ENCODE measurements at places on chromosomes 12 and 14. TPM values are rescaled to one million over a fixed set of nuclear protein-coding genes. Genes with fewer than 3 reads are reported as not detected.

- H3K27me3 ChIP-seq = no peaks in the 10 kb centered on the region
- no peaks in the 10 kb centered on the region for H3K4me1 ChIP-seq
- H3K27ac ChIP-seq = no peak overlapping the region
These were observed 60.6 kb downstream of the BEGAIN start for GRCh38 chr14:100526632-100527031.

DNA sequence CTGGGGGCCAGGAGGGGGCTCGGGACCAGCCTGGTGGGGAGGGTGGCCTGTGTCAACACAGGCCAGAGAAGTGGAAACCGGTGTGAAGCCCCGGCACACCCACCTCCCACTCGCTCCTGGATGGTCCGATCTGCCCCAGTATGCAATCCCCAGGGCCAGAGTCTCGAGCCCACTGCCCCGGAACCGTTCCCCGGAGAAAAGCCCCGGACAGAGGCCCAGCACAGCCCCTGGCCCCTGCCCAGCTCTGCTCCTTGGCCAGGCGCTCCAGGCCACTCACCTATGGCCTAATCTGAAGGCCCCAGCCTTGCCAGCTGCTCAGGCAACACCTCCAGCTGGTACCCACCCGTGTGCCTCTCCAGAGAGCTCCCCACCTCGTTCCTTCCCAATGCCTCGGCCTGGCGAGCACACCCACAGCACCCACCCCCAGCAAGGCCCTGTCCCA, 17.7 kb downstream of the AKT1 start:
- H3K27ac ChIP-seq = no peak overlapping the region
- H3K4me3 ChIP-seq = no peak overlapping the region
- H3K4me1 ChIP-seq = no peaks in the 10 kb centered on the region
- no peaks in the 10 kb centered on the region for H3K27me3 ChIP-seq
- no peak for DNase-seq

DNA sequence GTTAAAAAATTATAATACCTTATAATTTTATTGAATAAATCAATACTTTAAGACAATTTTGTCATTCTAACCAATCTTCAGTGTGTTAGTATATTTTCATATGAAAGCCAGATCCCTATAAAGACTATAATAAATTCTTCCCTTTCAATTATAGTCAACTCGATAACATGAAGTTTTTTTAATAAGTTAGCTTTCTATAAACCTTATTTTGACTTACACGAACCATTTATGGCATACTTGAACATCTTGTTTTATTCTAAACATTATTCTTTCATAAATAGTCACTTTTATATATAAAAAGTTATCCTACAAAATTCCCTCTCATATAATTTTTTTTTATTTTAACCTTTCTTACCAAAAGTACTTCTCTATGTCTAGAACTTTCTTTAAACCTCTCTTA, 1002.3 kb downstream of the TMEM121 start:
- DNase-seq = no peak
- H3K27ac ChIP-seq = no peak overlapping the region
- peaks cover 7% of the 10 kb centered on the region for H3K4me1 ChIP-seq

DNA sequence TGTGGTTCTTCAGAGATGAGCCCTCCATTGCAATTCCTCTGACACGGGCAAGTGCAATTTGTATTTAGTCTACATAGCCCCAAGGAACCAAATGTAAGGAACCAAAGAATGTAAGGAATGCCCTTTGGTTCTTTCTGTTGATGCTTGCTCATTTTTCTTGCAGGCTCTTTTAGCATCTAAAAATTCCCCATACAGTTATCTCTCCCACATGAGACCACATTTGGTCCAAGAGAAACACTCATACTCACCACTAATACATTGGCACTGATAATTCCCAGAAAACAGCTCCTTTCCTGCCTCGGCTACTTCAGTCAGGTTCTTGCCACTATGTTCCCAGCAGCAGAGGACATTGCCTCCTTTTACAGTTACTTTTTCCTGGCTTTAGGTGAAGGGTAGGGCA, 332.6 kb downstream of the AEBP2 start:
- no peaks in the 10 kb centered on the region for H3K36me3 ChIP-seq
- H3K4me1 ChIP-seq = no peaks in the 10 kb centered on the region
- DNase-seq = no peak
- no peak overlapping the region for H3K4me3 ChIP-seq
- peaks cover 1% of the 10 kb centered on the region for H3K27me3 ChIP-seq

- DNase-seq = no peak
- H3K36me3 ChIP-seq = no peaks in the 10 kb centered on the region
- no peak overlapping the region for H3K27ac ChIP-seq
- no peaks in the 10 kb centered on the region for H3K4me1 ChIP-seq
These were observed 57.1 kb downstream of the CCDC60 start for GRCh38 chr12:119391673-119392072.

DNA sequence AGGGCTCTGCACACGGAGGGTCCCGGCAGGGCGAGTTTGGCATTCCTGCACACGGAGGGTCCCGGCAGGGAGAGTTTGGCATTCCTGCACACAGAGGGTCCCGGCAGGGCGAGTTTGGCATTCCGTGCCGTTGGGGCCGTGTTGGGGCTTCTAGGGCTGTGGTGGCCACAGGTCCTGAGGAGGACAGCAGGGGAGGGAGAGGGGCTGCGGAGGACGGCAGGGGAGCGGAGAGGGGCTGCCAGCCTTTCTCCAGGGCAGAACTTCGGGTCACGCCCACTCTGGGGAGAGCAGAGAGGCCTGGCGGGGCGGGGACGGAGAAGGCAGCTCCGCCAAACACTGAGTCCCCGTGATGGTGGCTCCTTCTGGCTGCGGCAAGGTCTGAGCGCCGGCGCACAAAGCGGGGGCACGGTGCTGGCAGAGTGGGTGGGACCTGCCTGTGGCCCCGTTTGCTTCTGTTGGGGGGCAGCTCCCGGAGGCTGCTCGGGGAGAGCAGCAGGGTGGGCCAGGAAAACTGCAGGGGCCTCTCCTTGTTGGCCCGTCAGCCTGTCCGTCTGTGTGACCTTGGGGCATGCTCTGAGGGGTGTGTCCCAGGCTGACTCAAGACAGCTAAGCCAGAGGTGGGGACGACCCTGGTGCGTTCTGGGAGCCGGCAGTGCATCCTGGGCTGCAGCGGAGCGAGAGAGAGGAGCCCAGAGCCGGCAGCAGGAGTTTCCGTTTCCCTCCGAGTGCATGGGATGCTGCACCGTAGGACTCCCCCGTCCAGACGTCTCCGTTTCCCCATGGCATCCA, 60.2 kb downstream of the LRCOL1 start:
- no peak overlapping the region for H3K4me3 ChIP-seq
- H3K4me1 ChIP-seq = no peaks in the 10 kb centered on the region
- no peak for DNase-seq
- no peaks in the 10 kb centered on the region for H3K36me3 ChIP-seq

- H3K36me3 ChIP-seq = peaks cover 34% of the 10 kb centered on the region
- H3K27me3 ChIP-seq = no peaks in the 10 kb centered on the region
- H3K4me3 ChIP-seq = no peak overlapping the region
- H3K4me1 ChIP-seq = peaks cover 7% of the 10 kb centered on the region
These were observed 32.8 kb upstream of the TOMM20L start for GRCh38 chr14:58362798-58363412.

GRCh38 chr12:125220404-125221273, 155.4 kb downstream of the AACS start:
- DNase-seq = no peak
- no peak overlapping the region for H3K27ac ChIP-seq
- peaks cover 19% of the 10 kb centered on the region for H3K27me3 ChIP-seq
- H3K4me3 ChIP-seq = no peak overlapping the region
- no peaks in the 10 kb centered on the region for H3K4me1 ChIP-seq

DNA sequence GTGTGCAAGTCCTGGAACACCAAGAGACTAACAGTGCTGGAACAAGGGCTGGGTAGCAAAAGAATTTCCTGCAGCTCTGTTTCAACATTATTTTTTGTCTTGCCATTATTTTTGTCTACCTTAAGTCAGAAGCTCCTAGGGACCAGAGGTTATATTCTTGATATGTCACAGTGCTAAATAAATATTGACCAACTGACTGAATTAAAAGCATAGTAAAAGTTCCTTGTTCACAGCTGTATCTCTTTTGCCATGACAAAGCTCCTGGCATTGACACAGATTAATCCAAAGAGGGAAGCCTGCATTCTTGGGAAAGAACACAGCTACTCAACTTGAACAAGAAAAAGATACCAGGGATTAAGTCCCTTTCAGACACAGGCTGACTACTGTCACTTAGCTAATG, 136.5 kb downstream of the SPTSSA start:
- H3K4me1 ChIP-seq = no peaks in the 10 kb centered on the region
- H3K27me3 ChIP-seq = peaks cover 1% of the 10 kb centered on the region
- H3K27ac ChIP-seq = no peak overlapping the region
- no peaks in the 10 kb centered on the region for H3K36me3 ChIP-seq

DNA sequence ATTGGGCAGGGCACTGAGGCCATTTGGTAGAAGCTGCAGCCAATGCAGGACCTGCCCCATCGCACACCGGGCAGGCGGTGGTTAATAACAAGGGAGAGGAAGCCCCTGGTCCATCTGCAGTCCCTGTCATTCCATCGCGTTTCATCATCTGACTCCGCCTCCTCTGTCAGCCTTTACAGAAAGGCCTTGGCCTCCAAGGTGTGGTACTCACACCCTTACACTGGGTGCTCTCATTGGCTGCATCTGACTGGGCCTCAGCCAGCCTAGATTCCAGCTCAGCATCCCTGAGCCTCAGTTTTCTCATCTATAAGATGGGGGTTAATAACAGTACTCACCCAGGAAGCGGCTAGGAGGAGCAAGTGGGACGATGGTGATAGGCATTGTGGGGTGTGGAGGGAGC, 14.7 kb upstream of the HHIPL1 start:
- H3K36me3 ChIP-seq = no peaks in the 10 kb centered on the region
- no peak overlapping the region for H3K27ac ChIP-seq
- DNase-seq = no peak
- no peaks in the 10 kb centered on the region for H3K27me3 ChIP-seq
- peaks cover 4% of the 10 kb centered on the region for H3K4me1 ChIP-seq
- no peak overlapping the region for H3K4me3 ChIP-seq

- DNase-seq = no peak
- no peak overlapping the region for H3K4me3 ChIP-seq
- peaks cover 48% of the 10 kb centered on the region for H3K36me3 ChIP-seq
- peaks cover 2% of the 10 kb centered on the region for H3K27me3 ChIP-seq
- peaks cover 58% of the 10 kb centered on the region for H3K4me1 ChIP-seq
- H3K27ac ChIP-seq = no peak overlapping the region
These were observed 19.2 kb downstream of the GALNT6 start for GRCh38 chr12:51372021-51372420.

- no peaks in the 10 kb centered on the region for H3K27me3 ChIP-seq
- H3K27ac ChIP-seq = no peak overlapping the region
- peaks cover 7% of the 10 kb centered on the region for H3K4me1 ChIP-seq
- no peak overlapping the region for H3K4me3 ChIP-seq
These were observed 10.4 kb downstream of the OTUB2 start for GRCh38 chr14:94036313-94037167.

- H3K27me3 ChIP-seq = peaks cover 33% of the 10 kb centered on the region
- H3K36me3 ChIP-seq = no peaks in the 10 kb centered on the region
- no peak for DNase-seq
- H3K27ac ChIP-seq = no peak overlapping the region
- peaks cover 1% of the 10 kb centered on the region for H3K4me1 ChIP-seq
These were observed 3.3 kb upstream of the PDZRN4 start for GRCh38 chr12:41184864-41185263.

DNA sequence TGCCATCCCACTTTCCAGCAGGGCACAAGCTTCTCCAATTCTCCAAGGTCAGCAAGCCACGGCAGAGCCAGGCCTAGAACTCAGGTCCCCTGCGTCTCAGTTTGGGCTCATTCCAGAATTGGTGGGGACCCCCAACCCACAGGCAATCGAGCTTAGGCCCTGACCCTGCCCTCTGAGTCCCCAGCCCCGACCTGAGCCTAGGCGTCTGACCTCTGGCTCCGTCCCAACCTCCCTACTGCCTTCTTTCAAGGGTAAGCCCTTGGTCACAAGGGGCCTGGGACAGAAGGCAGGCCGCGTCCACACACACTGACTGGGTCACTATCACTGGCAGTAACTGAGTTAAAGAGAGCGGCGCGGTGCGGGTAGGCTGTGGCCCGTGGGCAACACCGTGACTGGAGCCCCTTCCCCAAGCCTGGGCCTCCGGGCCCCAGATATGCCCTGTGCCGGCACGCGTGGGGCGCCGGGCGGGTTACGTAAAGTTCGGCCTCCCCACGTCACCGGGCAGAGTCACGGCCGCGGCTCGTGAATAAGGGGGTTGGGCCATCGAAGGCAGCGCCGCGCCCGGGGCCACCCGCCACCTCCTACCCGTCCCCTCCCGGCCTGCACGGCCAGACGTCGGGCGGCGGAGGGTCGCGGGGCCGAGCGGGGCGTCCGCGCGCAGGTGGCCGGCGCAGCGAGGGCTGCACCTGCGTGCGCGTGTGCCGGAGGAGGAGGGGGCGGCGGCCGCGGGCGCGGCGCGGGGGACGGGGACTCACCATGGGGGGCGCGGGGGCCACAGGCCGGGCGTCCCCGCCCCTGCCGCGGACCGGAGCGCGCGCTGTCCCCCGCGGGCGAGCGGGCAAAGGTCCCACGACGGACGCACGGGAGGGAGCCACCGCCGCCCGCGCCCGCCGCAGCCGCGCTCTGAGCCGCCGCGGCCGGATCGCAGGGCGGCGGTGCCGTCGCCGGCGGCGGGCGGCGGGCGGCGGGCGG, 516 bp downstream of the ANKRD9 start:
- H3K36me3 ChIP-seq = no peaks in the 10 kb centered on the region
- peaks cover 19% of the 10 kb centered on the region for H3K4me1 ChIP-seq
- peaks cover 2% of the 10 kb centered on the region for H3K27me3 ChIP-seq
- peak overlapping the region; percentile 66 for H3K27ac ChIP-seq

DNA sequence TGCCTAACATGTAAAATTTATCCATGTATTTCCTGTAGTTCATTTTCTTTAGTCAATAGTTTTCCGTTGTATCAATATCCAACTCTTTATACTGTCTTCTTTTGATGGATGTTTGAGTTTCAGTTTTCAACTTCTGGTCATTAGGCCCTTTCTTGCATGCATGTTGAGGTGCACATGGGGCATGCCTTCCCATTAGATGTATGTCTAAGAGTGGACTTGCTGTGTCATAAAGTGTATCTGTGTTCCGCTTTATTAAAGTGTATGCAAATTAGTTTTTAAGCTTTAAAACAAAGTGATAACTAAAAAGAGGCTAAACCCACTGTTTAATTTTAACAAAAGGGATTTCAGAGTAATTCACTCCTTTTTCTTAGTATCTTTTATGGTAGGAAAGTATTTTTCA, 441.1 kb downstream of the PCNX1 start:
- no peak overlapping the region for H3K27ac ChIP-seq
- peaks cover 20% of the 10 kb centered on the region for H3K4me1 ChIP-seq
- no peaks in the 10 kb centered on the region for H3K27me3 ChIP-seq
- no peak for DNase-seq
- peaks cover 47% of the 10 kb centered on the region for H3K36me3 ChIP-seq

- no peak for DNase-seq
- H3K36me3 ChIP-seq = no peaks in the 10 kb centered on the region
- H3K4me3 ChIP-seq = no peak overlapping the region
- no peak overlapping the region for H3K27ac ChIP-seq
- no peaks in the 10 kb centered on the region for H3K4me1 ChIP-seq
- peaks cover 24% of the 10 kb centered on the region for H3K27me3 ChIP-seq
These were observed 6.2 kb upstream of the CGRRF1 start for GRCh38 chr14:54503486-54503885.

The RFC5 gene
- total RNA-seq = 41.9 TPM

The KLHL33 gene
- 0.17 TPM for total RNA-seq

The DUSP6 gene
- total RNA-seq = 48.2 TPM

The OR4E2 gene
- not detected for total RNA-seq

The LALBA gene
- total RNA-seq = not detected

The IL22 gene
- 0.42 TPM for total RNA-seq

The BBOF1 gene
- 1.7 TPM for total RNA-seq

The SPRYD4 gene
- 3.8 TPM for total RNA-seq

Measured in activated CD4-positive, alpha-beta T cell treated with anti-CD3 and anti-CD28 coated beads, Interleukin-2, amount 10 ng/mL, durations not matched to agents 7 days and 5 days (primary cell).